Activated naive CD8-positive, alpha-beta T cell treated with anti-CD3 and anti-CD28 coated beads for 36 hours (primary cell): ENCODE measurements at places on chromosomes 6 and 20. TPM values are rescaled to one million over a fixed set of nuclear protein-coding genes. Genes with fewer than 3 reads are reported as not detected.

GRCh38 chr6:170227996-170228945, 62.6 kb downstream of the DLL1 start:
- DNase-seq: no peak
- H3K27me3 ChIP-seq: no peaks in the 10 kb centered on the region
- H3K4me1 ChIP-seq: peaks cover 3% of the 10 kb centered on the region
- no peak overlapping the region for H3K4me3 ChIP-seq
- no peaks in the 10 kb centered on the region for H3K36me3 ChIP-seq

DNA sequence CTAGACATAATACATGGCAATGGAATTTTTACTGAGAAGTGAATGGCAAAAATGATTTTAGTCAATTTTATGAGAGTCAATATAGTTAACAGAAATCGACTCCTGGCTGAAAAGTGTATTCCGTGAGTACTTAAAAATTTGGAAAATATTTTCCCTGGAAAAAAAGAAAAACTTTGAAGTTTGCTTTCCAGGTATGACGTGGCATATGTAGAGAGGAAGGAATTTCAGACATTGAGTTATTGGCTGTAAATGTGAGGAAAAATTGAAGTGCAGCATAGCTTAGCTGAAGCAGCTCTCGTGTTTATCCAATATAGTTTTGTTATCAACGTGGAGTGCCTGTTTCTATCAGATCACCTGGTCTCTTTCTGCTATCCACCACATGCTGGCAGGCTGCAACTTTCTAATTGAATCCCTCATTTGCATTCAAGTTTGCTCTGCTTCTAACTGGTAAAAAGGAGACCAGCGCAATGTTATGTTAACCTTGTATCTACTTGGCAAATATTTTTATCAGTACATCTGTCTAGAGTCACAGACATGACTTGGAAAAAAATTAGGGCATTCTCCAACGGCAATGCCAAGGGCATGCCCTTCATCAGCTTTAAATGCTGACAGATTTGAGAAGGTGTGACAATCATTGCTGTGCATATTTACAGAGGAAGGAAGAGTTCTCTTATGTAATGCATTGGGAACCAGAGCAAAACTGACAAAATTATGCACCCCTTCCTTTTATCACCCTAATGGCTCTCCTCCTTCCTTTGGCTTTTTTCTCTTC, 1102.8 kb upstream of the FLRT3 start:
- H3K4me1 ChIP-seq: no peaks in the 10 kb centered on the region
- H3K27ac ChIP-seq: no peak overlapping the region
- DNase-seq: no peak
- no peaks in the 10 kb centered on the region for H3K36me3 ChIP-seq
- H3K4me3 ChIP-seq: no peak overlapping the region
- no peaks in the 10 kb centered on the region for H3K27me3 ChIP-seq

DNA sequence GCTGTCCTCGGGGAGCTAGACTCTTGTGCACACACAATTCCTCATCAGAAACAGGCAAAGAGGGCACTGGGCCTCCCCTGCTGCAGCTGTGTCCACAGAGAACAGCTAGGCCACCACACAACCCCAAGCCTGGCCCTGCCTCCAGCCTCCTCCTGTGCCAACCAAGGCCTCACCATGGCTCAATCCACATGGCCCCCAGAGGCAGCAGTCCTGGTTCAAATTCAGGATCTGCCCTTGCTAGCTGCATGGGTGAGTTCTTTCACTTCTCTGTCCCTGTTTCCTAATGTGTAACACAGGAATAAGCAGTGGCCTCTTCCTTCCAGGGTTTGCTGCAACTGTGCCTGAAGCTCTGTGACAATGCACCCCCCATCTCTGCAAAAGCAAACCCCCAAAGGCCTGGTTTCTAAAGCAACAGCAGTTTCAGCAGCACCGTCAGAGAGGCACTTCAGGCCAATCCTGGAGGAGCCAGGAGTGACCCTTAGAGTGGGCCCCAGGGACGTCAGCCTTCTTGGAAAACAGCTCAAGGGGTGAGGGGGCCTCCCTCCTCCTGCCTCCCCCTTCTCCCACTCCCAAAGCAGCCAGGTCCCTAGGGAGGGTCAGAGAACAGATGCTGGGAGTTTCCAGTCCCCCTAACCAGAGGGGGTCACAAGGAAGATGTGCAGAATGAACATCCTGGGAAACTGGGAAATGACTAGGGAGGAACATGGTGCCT, 2.2 kb downstream of the ADISSP start:
- no peak overlapping the region for H3K27ac ChIP-seq
- H3K4me1 ChIP-seq: peaks cover 28% of the 10 kb centered on the region
- peaks cover 11% of the 10 kb centered on the region for H3K36me3 ChIP-seq
- no peaks in the 10 kb centered on the region for H3K27me3 ChIP-seq
- H3K4me3 ChIP-seq: peak overlapping the region; percentile 10

GRCh38 chr6:155418017-155418761, 37.5 kb downstream of the NOX3 start:
- DNase-seq: peak; percentile 61
- H3K4me3 ChIP-seq: peak overlapping the region; percentile 76
- H3K27me3 ChIP-seq: no peaks in the 10 kb centered on the region
- H3K36me3 ChIP-seq: peaks cover 10% of the 10 kb centered on the region
- peak overlapping the region; percentile 100 for H3K27ac ChIP-seq

- no peak overlapping the region for H3K27ac ChIP-seq
- H3K4me3 ChIP-seq: no peak overlapping the region
- DNase-seq: no peak
- H3K36me3 ChIP-seq: no peaks in the 10 kb centered on the region
- peaks cover 3% of the 10 kb centered on the region for H3K4me1 ChIP-seq
Measured at GRCh38 chr6:137309078-137309762, 90.0 kb upstream of the IFNGR1 start.

- no peak overlapping the region for H3K4me3 ChIP-seq
- DNase-seq: no peak
- no peak overlapping the region for H3K27ac ChIP-seq
- H3K27me3 ChIP-seq: peaks cover 13% of the 10 kb centered on the region
Measured at GRCh38 chr20:30484009-30484748, 773.3 kb upstream of the DEFB115 start.

Gene TMEM30A
- 40.4 TPM for total RNA-seq

Gene LST1
- total RNA-seq: 29.1 TPM

Gene NHLRC1
- 0.19 TPM for total RNA-seq

- no peak overlapping the region for H3K27ac ChIP-seq
- H3K4me3 ChIP-seq: no peak overlapping the region
- no peak for DNase-seq
- H3K36me3 ChIP-seq: no peaks in the 10 kb centered on the region
Measured at GRCh38 chr6:139494376-139494990, 120.0 kb upstream of the CITED2 start.

DNA sequence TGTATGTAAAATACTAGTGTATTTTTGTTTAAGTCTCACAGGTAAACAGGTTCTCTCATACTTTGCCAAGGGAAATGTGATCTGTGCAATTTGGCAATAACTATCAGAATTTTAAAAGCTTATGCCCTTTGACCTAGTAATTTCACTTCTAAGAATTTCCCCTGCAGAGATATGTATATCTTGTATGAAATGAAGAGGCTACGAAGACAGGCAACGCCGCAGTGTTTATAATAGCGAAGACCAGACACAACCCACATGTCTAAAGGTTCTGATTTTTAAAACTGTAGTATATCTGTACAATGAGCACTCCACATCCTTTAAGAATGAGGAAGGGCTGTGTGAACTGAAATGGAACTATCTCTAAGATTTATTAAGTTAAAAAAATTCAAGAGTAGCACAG, 7.5 kb downstream of the TRAF3IP2 start:
- H3K36me3 ChIP-seq: no peaks in the 10 kb centered on the region
- no peak overlapping the region for H3K4me3 ChIP-seq
- H3K27me3 ChIP-seq: no peaks in the 10 kb centered on the region
- peaks cover 19% of the 10 kb centered on the region for H3K4me1 ChIP-seq
- DNase-seq: no peak

- no peaks in the 10 kb centered on the region for H3K4me1 ChIP-seq
- no peak overlapping the region for H3K27ac ChIP-seq
- DNase-seq: peak; percentile 4
- no peaks in the 10 kb centered on the region for H3K36me3 ChIP-seq
- no peak overlapping the region for H3K4me3 ChIP-seq
Measured at GRCh38 chr6:89487864-89488263, 54.9 kb downstream of the ANKRD6 start.

Gene TPBG
- not detected for total RNA-seq

Gene MDFI
- total RNA-seq: not detected

- peaks cover 19% of the 10 kb centered on the region for H3K4me1 ChIP-seq
- DNase-seq: no peak
- no peak overlapping the region for H3K4me3 ChIP-seq
- H3K27ac ChIP-seq: no peak overlapping the region
- H3K36me3 ChIP-seq: no peaks in the 10 kb centered on the region
Measured at GRCh38 chr20:62732031-62732760, 23.6 kb downstream of the NTSR1 start.
